Common myeloid progenitor, CD34-positive (primary cell): ENCODE measurements at places on chromosomes 7 and 10.

DNA sequence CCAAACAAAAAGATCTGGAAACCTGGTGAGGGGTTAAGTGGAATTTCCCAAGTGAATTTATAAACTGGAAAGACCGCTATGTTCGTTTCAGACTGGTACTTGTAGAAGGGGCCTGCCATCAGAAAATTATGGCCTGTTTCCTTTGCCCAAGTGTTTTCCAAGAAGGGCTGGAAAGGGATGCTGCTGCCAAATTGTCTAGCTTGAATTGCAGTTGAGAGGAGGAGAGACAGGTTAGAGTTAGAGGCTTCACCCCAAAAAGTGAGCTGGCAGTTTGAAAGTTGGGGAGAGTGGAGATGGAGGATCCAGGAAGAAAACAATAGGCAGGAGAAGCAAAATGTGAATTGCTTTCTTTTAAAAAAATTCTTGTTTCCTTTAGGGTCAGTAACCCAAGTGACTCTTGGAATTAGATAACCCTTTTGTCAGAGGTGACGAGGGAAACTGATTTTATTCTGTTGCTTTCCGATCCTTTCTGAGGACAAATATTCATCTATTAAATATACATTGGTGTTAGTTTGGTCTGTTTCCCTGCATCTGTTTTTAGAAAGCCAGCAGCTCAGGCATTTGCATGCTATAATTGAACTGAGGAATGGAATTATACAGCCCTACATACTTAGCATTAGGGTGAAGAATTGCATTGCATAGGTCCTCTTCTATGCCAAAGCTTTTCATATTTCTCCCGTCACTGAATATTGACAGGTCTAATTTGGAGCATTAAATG is 82.5 kb upstream of the PRR15 start:
- DNase-seq: no peak

DNA sequence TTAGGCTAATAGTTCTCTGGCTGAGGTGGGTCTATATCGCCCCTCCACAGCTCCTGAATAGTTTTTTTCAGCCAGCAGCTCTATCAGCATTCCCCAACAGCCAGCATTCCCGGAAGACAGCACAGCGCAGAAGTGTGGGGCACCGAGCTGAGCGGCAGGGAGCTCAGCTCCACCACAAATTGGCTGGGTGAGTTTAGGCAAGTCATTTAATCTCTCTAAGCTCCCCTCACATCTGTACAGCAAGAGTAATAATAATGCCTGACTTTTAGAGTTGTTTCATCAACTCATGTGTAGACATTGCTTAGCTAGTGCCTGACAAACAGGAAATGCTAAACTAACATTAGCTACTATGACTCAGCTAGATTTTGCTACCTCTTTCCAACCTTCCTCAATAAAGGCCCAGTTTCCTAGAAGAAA is 247.9 kb upstream of the PTN start:
- peak; percentile 27 for DNase-seq

GRCh38 chr7:68862736-68863135 is 735.5 kb upstream of the AUTS2 start:
- no peak for DNase-seq

DNA sequence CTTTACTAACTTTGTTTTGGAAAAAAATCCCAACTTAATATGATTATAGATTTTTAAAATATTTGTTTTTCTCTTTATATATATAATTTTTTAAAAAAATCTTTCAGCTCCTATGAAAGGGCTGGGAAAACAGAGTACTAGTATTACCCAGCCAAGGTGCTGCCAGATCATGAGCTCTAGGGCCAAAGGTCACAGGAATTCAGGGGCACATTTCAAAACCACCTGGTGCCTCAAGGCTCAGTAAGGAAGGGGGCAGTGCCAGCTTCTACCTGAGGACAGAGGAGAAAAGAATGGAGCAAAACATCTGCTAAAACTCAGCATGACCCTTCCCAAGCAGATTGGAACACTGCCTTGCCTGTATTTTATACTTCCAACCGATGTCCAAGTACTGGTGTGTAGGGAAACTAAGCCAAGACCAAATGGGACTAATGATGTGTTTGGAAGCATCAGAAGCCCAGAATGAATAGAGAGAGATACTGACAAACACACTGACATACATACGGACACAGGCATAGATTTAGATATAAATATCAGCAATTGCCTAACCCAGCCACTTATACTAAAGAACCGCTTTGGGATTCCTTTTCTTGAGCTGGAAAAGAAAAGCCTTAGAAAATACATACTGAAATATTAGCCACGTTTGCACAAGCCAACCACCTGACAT is 667.3 kb downstream of the PARD3 start:
- no peak for DNase-seq

DNA sequence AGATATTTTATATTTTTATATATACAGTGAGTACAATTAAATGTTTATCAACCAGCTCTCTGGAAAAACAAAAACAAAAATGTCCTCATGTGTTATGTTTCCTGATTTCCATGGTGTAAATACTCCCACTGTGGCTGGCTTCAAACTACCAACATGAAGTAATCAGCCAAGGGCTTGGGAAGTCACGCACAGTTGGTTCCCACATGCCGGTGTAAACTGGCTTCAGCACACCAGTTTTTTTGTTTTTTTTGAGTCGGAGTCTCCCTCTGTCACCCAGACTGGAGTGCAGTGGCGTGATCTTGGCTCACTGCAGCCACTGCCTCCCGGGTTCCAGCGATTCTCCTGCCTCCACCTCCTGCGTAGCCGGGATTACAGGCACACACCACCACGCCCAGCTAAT is 11.8 kb downstream of the OSBPL3 start:
- DNase-seq: no peak

DNA sequence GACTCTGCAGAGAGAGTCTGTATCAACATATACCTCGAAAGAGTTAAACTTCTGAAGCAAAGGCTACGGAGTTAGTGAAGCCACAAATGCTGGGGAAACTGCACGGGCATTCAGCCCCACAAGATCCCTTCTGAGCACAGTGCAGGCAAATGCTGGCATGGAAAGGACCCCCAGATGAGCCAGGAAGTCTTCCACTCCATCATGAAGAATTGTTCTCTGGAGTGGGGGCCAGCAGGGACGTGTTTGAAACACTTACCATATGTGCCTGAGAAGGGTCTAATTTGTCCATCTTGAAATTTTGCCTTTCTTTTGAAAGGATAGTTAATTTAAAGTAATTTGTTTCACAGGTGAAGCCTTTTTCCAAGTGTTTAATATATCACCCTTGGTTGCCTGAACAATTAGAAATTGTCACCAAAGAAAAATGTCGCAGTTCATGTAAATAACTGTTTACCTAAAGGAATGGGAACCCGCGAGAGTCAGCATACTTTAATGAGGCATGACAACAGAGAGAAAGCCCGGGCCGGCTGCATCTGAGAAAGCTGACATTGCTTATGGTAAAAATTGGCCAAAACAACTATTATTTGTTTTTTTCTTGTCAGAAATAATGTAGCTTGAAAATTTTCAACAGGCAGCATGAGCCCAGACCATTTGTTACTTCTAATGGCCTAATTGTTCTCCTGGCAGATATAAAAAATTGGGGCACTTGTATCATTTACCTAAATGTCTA is 287.6 kb upstream of the MGMT start:
- no peak for DNase-seq

- peak; percentile 52 for DNase-seq
Measured at GRCh38 chr10:61389887-61390286, 63.3 kb downstream of the TMEM26 start.

GRCh38 chr7:82694022-82694421 is 250.4 kb upstream of the CACNA2D1 start:
- DNase-seq: no peak

DNA sequence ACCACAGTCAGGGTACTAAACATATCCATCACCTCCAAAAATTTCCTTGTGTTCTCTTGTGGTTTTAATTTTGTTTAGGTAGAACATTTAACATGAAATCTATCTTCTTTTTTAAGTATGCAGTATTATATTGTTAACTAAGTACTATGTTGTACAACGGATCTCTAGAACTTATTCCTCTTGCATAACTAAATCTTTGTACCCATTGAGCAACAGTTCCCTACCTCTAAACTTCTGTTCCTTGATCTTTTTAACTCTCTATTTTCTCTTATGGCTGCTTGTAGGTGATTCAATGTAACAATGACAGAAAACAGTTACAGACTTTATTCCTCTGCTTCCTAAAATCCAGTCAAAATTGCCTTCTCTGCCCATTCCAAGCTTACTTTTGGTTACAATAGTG is 9.9 kb downstream of the NRG3 start:
- DNase-seq: no peak

DNA sequence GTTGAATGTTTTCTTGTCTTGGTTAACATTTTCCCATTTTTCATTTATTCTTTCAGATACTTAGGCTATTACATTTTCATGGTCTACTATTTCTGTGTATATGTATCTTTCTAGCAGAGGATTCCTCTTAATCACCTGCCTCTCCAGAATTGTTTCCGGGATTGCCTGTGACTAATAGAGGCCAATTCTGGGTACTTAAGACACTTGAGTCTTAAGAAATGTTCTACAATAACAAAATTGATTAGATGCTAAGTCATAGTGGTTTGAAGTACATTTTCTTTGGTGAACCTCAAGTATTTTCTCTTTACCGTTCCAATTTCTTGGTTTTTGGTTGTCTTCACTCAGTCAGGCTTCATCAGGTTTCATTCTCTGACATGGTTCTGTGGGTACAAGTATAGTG is 26.4 kb downstream of the BBS9 start:
- no peak for DNase-seq

DNA sequence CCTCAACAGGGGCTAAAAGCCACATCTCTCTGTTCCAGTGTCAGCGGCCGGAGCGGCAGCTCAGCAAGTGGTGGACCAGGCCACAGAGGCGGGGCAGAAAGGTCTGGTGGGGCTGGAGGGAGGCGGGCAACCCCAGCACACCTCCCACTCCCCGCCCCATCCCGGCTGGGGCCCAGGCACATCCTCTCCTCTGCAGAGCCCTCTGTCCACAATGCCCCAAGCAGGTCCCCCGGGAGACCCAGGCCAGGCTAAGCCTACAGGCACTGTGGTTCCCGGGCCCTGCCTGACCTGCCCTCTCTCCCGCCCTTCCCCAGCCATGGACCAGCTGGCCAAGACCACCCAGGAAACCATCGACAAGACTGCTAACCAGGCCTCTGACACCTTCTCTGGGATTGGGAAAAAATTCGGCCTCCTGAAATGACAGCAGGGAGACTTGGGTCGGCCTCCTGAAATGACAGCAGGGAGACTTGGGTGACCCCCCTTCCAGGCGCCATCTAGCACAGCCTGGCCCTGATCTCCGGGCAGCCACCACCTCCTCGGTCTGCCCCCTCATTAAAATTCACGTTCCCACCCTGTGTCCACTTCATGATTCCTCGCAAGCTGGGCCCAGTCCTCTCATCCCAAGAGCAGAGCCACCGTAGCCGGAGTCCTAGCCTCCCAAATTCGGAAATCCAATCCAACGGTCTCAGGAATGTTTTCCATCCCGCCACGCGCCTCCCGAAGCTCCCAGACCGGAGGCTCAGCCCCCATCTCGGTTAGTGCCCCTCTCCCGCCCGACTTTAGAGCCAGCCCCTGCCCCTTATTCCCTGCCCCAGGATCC is 2.1 kb downstream of the ADIRF start:
- no peak for DNase-seq

DNA sequence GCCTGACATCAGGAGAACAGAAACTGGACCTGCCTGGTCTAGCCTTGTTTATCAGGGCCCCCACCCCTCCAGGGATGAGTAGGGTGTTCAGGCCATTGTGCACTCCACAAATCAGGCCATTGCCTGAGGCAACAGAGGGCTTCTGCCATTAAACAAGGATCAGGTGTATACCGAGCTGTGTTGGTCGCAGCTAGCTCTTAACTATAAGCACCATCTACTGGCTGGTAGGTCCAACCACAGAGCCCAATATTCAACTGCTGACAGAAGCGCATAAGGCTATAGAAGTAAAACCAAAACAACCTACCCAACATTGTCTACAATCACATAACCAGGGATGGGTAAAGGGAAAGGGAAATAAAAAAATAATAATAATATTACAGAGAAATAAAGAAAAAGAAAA is 451.7 kb upstream of the TEX47 start:
- no peak for DNase-seq

DNA sequence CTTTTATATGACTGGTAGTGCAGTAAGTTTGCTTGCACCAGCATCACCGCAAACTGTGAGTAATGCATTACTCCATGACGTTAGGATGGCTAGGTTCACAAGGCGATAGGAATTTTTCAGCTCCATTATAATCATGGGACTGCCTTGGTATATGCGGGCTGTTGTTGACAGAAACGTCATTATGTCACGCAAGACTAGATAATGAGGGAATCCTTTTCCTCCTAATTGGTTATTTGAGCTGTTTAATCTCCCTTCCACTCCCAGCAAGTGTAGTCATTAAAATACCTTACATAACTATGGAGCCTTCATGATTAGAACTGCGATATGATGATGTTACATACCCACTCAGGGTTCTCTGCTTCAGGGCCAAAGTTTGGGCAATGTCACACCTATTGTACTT is 17.3 kb downstream of the KLLN start:
- no peak for DNase-seq

DNA sequence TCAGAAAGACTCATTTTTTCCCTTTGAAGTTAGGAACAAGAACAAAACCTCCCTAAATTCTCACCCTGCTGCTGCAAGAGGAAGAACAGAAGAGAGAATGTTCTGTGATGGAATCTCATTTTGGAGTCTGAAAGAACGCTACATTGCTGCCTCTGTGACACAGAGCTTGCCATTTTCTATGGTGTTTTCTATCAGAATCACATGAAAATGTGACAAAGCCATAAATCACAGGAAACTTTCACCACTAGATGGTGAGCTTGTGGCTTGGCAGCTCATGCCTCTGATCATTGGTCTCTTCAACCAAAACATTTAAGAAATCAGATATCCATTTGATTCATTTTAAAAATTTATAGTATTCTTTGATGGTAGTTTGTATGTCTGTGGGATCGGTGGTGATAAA is 82.9 kb downstream of the CADPS2 start:
- DNase-seq: peak; percentile 54
